Stimulated activated CD8-positive, alpha-beta memory T cell treated with anti-CD3 and anti-CD28 coated beads, Interleukin-15, amount 100 ng/mL, for 1 hour (primary cell): ENCODE measurements at places on chromosomes 12 and 14.

DNA sequence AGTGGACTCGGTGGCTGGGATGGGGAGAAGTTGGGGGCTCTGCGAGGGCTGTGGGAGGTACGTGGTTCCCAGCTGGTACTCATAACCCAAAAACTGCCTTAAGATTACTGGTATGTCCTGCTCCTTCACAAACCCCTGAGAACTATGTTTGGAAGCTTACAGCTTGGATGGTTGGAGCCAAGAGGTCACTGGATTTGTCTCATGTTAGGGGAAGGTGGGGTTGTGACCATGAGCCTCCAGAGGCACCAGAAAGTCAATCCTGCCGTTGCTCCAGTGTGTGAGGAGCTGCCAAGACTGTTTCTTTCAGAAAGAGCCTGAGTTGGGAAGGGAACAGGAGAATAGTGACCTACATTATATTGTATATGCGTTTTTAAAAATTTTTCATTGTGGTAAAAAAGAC lies 33.5 kb downstream of the TEAD4 start:
- no peak for DNase-seq

- peak; percentile 6 for DNase-seq
Observed at GRCh38 chr12:127677537-127678131, 589.3 kb upstream of the TMEM132C start.

GRCh38 chr14:70642303-70643235 lies 853 bp downstream of the TTC9 start:
- DNase-seq: no peak

- DNase-seq: no peak
Observed at GRCh38 chr12:14427929-14428328, 62.4 kb downstream of the ATF7IP start.

DNA sequence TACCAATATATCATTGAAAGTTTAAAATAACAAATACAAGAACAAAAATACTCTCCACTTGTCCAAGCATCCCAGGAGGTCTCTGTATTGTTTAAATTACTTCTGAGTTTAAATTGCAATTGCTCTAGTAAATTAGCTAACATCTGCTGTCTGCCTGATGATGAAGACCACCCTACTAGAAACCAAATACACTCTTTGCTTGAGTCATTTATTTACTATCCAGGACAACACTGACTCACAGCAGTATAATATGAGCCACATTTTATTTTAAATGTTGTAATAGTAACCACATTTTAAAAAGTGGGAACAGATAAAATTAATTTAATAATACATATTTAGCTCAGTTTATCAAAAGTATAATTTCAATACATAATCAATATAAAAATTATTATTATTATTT lies 62.9 kb upstream of the EEA1 start:
- no peak for DNase-seq

DNA sequence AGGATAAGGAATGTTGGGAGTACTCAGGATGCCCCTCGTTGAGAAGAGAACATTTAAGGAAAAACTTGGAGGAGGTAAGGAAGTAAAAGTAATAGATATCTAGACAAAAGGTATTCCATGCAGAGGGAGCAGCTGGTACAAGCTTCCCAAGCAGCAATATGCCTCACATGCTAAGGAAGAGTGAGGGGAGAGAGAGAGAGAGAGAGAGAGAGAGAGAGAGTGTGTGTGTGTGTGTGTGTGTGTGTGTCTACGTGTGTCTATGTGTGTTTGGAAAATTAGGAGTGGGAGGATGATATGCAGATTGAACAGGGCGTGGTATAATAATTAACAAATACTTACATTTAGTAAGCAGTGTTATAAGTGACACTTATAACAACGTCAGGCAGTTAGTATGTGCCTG lies 9.2 kb upstream of the PARP11 start:
- DNase-seq: no peak

DNA sequence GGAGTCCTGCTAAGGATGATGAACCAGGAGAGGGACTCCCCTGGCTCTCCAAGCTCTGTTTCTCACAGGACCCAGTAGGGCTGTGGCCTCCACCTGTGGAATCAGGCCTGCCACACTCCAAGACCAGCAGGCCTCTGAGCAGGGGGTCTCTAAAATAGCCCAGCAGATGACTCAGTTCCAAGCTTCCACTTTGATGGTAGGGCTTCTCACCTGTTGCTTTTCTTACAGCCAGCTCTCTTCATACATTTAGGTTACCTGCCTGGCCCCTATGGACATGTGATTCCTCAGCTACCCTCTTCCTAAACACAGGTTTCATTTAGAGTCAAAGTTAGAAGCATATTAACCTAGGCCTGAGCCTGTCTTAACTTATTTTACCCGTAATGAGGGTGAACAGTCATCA lies 26.7 kb upstream of the ELK3 start:
- no peak for DNase-seq

- DNase-seq: no peak
Observed at GRCh38 chr14:87851190-87851589, 141.8 kb downstream of the GALC start.

DNA sequence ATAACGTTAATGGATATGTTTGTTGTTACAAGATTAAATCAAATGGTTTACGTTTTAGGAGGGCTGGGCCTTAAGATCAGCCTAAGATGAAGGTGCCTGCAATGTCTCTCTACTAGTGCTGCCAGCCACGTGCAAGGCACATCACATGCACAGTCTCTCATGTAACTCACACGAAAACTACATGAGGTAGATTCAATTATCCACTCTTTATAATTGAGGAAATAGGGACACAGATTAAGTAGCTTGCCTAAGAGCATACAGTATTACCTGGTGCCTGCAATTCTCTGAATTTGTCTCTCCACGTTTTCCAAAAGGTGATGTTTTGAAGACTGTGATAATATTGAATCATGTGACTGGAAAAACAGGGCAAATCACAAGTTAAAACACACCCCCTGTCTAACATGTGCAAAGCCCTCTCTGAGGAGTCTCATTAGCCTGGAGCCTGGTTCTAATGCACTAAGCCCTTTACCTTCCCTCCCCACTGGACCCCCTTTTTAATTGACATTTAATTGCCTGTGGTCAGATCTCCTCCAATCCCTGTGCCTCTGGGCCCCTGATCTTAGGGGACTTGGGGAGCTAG lies 14.6 kb upstream of the ATP2A2 start:
- DNase-seq: no peak

DNA sequence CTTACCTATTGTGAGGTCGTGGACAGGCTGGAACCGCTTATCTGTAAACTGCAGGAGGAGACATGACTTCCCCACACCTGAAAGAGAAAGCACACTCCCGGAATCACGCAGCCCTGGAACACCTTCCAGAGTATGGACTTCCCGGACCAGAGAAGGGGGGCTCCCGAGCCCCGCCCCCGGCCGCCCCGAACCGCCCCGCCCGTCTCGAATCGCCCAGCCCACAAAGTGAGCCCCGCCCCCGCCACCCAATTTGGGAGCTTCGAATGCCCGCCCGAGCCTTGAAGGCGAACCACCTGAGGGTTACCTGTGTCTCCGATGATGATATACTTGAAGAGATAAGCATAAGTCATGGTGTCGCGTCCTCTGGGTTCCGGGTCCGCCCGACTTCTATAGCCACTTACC lies 235 bp downstream of the RAB2B start:
- DNase-seq: no peak

DNA sequence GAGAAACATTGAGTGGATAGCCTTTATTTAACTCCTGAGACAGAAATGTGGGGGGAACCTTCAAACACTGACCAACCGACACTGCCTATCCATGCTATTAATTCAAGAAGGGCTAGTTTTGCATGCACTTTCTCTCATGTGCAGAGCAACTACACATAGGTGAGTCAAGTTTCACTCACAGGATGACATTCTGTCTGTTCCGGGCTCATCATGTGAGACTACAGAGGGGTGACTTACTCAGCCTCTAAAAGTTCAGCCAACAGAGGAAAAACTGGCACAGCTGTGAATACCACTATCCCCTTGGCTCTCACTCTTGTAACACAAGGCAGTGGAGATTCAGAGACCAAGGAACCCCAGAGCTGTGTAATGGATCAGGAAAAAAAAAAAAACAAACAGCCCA lies 13.3 kb downstream of the BEST3 start:
- no peak for DNase-seq

GRCh38 chr12:124190312-124191023 lies 104.4 kb upstream of the RFLNA start:
- no peak for DNase-seq

DNA sequence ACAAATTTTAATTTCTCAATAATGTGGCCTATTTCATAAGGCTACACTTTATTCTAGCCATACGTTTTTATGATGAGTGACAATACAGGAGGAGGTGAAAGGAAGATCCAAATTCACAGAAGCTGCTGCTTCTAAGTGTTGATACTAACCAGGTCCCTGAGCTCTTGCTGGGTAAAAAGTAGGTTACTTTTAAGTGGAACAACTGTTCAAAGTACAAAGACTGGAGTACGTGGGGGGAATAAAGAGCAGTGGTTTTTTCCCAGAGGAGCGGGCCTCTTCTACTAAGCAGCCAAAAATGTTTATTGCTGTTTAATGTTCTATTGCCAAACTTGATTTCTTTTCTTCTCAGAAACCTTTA lies 301.8 kb downstream of the AEBP2 start:
- no peak for DNase-seq
